Activated naive CD4-positive, alpha-beta T cell treated with anti-CD3 and anti-CD28 coated beads, Interleukin-2, amount 50 U/mL, for 72 hours (primary cell): ENCODE measurements at places on chromosomes 3 and 15.

DNA sequence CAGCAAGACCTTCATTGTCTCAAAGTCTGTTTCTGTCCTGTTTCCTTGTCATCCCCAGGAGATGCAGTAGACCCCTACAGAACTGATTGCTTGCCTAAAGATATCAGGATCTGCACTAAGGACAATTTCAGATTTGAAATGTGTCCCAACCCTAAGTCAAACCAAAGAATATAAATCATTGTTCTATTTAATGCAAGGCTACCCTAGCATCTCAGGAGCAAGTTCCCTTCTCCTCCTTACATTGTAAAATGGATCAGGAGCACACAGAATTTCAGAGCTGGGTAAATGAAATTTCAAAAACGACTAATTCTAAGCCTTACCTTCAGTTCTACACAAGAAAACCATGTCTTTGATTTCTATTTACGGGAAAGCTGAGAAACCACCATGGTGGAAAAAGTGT, 360.9 kb upstream of the KCNH8 start:
- DNase-seq: no peak

- no peak for DNase-seq
Measured at GRCh38 chr15:33451385-33451784, 140.6 kb downstream of the RYR3 start.

DNA sequence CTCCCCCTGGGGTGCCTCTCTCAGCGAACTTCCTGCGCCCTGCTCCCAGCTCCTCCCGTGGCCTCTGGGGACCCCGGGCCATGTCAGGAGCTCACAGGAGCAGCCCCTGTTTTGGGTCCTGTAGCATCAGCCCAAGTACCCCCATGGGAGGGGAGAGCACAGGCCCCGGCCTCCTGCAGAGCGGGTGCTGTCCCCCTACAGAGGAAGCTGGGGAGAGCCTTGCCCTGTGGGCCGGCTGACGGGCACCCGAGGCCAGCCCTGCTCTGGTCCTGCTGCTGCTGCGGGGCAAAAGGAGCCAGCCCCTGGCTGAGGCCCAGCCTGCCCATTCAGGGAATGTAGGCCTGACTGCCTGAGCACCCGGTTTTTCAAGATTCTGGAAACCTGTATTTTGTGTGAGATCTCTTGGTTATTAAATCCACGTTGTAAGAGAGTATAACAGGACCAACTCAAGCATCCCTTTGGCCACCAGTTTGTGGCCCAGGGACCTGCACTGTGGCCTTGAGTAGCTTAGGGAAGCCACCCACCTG, 12.4 kb downstream of the PLXNA1 start:
- no peak for DNase-seq

DNA sequence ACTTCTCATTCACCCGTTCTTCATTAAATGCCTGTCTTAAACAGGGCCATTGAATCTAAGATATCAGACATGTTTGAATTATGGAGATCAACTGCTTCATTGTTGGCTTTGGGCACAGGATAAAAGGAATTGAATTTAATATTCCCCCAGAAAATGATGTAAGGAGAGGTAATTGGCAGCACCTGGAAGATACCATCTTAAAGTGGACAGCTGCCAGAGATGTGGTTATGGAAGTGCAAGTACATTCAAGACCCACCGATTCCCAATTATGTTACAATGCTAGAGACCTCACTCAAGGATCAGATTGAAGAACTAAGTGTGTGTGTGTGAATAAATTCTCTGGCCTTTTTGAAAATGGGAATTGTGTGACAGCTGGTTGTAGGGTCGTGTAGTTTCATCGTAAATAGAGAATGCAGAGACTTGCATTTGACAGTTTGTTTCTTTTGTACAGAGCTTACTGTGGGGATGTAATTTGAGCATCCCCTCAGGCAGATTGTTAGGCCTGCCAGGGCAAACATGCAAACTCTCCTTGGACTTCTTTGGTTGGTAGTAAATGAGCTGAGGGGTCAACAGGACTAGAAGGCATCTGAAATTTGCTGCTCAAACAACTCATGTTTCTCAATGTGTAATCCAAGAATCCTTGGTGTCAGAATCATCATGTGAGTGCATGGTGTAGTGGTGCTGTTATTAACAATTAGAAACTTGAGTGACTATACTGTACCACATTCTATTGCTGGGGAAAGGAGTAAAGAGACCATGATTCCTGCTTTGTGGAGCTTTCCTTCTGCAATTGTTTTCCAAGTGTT, 359.2 kb upstream of the THRB start:
- no peak for DNase-seq

DNA sequence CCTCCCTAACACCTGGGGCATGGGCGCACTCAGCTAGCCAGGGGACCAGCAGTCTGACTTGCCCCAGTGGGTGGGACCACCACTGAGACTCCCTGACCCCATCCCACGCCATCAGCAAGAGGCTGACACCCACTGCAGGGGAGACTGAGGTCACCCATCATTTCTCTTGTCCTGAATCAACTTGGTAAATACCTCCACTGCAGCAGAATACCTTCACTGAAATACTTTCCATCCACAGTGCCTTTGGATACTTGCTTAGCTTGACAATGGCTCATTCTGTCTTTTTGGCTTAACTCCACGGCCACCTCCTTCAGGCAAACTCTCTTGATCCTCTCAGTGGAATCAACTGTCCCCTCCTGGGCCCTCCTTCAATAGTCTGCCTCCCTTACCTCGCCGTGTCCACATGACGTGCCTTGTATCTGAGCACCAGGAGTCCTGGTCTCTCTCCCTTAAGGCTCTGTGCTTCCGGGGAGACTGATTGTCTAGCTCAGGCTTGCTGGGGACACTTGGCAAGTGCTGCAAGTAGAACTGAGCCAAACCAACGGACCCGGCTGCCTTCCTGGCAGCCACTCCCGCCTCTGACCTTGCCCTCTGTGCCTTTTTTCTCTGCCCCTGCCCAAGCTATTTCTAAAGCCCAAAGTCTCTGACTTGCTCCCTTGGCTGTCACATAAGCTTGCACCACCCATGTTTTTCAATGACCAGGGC, 119.1 kb downstream of the ADCY5 start:
- no peak for DNase-seq

- DNase-seq: no peak
Measured at GRCh38 chr3:196998966-196999760, 30.5 kb downstream of the MELTF start.

DNA sequence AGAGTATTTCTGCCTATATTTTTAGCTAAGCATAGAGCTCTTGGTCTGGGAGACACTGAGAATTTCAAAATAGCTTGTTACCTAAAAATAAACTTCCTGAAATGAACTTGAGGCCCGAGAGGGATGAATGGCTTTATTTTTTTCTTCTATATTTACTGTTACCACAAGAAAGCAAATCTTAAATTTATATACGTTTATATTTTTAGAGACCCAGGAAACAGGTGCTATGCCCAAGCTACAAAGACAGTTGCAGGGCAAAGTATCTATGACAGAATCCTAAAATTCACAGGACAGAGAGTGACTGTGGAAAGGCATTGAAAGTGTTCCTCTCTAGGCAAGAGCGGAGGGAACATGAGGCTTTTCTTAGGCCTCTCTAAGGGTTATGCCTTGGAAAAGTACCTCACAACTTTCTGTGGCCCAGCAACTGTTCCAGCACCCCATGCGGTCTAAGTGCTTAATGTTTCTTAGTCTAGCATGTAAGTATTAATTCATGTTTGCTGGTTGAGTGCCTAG, 36.5 kb downstream of the TGFBR2 start:
- DNase-seq: no peak

- no peak for DNase-seq
Measured at GRCh38 chr15:34039790-34040113, 748 bp upstream of the AVEN start.

- no peak for DNase-seq
Measured at GRCh38 chr3:170467571-170468147, 49.0 kb downstream of the CLDN11 start.

DNA sequence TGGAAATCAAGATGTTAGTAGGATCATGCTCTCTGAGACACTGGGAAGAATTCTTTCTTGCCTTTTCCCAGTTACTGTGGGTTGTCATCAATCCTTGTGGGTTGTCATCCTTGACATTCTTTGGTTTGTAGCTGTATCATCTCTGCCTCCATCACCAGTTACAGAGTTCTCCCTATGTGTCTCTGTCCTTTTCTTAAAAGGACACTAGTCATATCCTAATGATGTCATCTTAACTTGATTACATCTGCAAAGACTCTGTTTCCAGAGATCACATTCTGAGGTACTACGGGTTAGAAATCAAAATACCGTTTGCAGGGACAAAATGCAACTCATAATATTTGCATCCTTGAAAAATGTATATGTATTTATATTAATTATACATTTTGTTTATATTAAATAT, 500.4 kb downstream of the ZBBX start:
- no peak for DNase-seq

- no peak for DNase-seq
Measured at GRCh38 chr3:121018917-121019321, 110.9 kb downstream of the STXBP5L start.

DNA sequence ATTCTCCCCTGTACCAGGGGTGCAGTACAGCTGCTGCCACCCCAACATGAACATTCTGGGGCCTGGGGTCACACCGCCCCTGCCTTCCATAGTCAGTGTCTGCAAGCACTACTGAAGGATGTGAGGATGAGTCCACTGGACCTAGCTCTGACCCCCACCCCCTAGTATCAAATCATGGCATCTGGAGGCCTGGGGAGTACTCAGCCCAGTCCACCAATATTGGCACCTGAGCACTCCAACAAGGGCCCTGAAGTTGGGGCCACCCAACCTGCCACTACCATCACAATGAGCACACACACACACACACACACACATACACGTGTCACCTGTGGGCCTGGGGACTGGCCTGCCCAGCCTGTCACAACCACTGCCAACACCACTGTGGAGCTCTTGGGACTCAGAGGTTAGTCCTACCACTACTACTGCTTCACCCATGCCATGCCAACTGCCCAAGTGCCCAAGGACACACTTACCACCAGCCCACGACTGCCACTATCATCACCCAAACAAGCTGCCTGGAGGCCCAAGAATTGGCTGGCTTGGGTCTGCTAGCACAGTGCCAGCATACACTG, 253.9 kb downstream of the MCTP2 start:
- no peak for DNase-seq

GRCh38 chr3:105317841-105318240, 48.9 kb upstream of the ALCAM start:
- no peak for DNase-seq

GRCh38 chr15:49720261-49720660, 99.4 kb downstream of the DTWD1 start:
- DNase-seq: no peak

GRCh38 chr3:48180021-48180420, 8.2 kb downstream of the CDC25A start:
- DNase-seq: no peak

DNA sequence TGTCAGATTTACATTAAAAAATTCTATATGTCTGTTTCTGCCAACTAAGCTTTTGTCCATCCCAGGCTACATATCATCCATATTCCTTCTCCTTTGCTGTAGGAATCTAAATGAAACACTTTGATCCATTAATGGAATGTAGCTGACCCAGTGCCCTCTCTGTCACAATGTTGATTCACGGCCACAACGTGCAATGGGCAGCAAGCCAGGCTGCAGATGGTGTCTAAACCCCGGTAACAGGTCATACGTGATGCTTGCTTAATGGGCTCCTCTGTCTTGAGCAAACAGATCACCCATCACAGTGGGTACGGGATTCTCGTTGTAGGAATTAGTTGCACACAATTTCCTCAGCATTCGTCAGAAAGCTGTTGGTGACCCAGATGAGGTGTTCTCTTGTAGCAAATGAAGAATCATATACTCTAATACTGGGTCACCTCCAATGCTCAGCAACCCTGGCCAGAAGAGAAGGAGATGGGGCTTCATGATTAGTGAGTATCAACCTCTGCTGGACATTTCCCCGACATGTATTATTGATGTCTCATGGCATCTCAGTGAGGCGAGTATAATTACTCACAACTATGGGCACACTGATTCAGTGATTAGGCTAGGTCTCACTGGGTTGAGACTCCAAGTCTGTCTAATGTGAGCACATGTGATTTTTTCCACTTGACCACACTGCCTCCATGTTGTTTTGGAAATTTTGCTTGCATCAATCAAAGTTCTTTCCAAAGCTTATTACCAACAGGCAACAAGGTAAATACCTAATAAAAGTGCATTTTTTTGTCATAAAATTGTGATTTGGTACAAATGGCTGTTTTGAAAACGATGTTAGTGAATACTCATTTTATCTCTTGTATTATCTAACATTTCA, 12.9 kb upstream of the DCBLD2 start:
- DNase-seq: no peak

DNA sequence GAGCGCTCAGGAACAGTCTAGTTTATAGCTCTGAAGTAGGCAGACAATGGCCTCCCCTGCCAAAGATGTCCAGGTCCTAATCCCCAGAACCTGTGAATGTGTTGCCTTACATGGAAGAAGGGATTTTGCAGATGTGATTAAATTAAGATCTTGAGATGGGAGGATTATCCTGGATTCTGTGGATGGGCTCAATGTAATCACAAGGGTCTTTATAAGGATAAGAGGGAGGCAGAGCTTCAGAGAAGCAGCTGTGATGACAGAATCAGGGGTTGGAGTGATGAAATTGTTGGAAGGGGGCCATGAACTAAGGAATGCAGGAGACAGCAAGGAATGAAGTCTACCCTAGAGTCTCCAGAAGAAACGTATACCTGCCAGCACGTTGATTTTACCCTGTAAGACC, 14.0 kb upstream of the GK5 start:
- no peak for DNase-seq

DNA sequence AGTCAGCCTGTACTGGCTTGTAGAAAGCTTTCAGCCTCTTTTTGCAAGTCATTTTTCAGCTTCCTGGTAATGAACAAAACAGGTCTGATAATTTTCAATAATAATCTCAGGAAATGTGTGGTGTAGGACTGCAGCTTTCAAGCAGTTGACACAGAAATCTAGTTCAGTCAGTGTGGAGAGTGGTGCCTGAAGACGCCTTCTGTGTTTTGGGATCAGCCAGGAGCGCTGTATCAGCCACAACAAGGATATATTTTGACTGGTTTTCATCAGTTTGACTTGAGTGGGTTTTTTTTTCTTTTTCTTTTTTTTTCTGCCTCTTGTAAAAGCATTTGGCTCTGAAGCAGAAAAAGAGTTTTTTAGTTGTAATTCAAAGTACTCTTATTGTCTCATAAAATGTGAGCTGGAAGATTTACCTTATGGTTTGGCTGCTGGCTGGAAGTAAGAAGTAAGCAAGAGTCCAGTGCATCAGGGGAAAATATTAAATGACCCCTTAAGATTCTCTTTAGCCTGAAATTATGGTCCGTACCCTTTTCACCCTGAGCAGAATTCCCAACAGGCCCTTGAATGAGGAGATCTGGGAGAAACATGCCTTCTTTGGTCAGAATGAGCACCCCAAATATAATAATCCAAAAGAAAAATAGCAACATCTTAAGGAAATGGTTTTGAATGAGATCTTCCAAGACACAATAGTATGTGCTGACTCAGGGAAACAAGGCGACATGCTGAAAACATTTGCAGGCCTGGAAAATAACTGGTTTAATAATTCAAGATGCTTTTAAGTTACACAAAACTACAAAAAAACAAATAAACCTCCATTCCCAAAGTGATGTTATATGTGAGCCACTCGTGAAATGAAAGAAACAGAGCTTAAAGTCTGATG, 332.7 kb upstream of the ADAMTS9 start:
- DNase-seq: no peak

- DNase-seq: no peak
Measured at GRCh38 chr3:187693431-187693830, 8.9 kb downstream of the RTP2 start.

- no peak for DNase-seq
Measured at GRCh38 chr3:195209083-195209846, 61.7 kb downstream of the XXYLT1 start.
